H1 (cell line): ENCODE measurements at places on chromosomes 1 and 21. TPM values are rescaled to one million over a fixed set of nuclear protein-coding genes. Genes with fewer than 3 reads are reported as not detected.

GRCh38 chr1:7646981-7647901 is 123.9 kb upstream of the VAMP3 start:
- peaks cover 4% of the 10 kb centered on the region; the same call in 1 of the 2 replicates for H3K4me1 ChIP-seq
- no peaks in the 10 kb centered on the region for H3K36me3 ChIP-seq
- no peaks in the 10 kb centered on the region for H3K27me3 ChIP-seq
- DNase-seq: peak; percentile 92
- H3K4me3 ChIP-seq: no peak overlapping the region

DNA sequence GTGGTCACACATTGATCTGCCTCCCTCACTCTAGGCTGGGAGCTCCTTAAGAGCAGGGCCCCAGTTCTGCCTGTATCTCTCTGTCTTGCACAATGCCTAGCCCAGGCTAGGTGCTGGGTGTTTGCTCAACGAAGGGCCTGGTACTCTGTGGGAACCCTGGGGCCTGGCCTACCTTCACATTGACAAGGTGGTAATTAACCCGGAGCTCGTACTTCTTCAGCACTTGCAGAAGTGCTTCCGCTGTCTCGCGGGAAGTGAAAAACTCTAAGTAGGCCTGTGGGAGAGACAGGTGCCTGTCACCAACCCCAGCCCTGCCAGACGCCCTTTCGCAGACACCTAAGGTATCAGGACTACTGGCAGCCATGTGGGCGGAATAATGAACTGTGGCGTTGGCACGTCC is 13.7 kb downstream of the MTHFR start:
- no peak overlapping the region for H3K27ac ChIP-seq
- DNase-seq: no peak
- no peaks in the 10 kb centered on the region for H3K27me3 ChIP-seq
- peaks cover 12% of the 10 kb centered on the region for H3K4me1 ChIP-seq

DNA sequence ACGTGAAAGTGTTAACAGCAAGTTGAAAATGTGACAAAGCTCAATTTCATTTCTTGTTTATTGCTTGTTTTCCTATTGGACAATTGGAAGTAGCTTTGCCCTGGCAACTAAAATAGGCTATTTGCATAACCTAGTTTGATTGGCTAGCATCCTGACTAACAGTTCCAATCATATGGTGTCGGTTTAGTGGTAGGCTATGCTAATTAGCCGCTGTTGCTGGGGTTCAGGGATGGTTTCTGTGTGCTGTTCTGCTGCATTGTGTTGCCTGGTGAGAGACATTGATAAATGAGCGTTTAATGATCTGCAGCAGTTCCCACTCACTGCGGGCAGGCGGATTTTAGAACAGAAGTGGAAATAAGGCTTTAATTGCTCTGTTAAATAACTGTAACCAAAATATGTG is 68.5 kb downstream of the DYRK1A start:
- H3K4me1 ChIP-seq: peaks cover 12% of the 10 kb centered on the region; the same call in 1 of the 2 replicates
- no peaks in the 10 kb centered on the region for H3K27me3 ChIP-seq
- H3K36me3 ChIP-seq: no peaks in the 10 kb centered on the region
- DNase-seq: no peak
- no peak overlapping the region for H3K27ac ChIP-seq

GRCh38 chr1:54403808-54404261 is 2.4 kb downstream of the SSBP3 start:
- H3K4me1 ChIP-seq: peaks cover 20% of the 10 kb centered on the region

- DNase-seq: no peak
- H3K27ac ChIP-seq: no peak overlapping the region
- no peaks in the 10 kb centered on the region for H3K4me1 ChIP-seq
- H3K27me3 ChIP-seq: no peaks in the 10 kb centered on the region
- H3K36me3 ChIP-seq: no peaks in the 10 kb centered on the region
Measured at GRCh38 chr1:234997201-234997895, 131.3 kb downstream of the TOMM20 start.

DNA sequence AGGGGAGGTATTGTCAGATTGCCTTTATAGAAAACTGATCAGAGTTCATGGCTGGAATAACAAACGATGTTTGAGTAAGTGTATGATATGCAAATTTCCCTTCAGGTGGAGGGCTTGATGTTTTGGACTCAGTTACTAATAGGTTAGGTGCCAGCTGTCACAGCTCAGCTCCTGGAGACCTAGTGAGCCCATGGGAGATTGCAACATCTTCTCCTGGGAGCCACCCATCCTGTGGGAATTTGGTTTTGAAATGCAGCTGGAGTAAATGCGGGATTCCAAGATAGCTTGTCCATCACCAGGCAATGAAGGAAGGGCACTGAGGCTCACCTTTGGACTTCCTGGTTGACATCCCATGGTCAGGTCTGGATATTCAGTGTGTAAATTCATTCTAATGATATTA is 211.4 kb upstream of the NRIP1 start:
- H3K4me3 ChIP-seq: no peak overlapping the region
- H3K27me3 ChIP-seq: no peaks in the 10 kb centered on the region
- H3K36me3 ChIP-seq: no peaks in the 10 kb centered on the region
- H3K27ac ChIP-seq: no peak overlapping the region
- DNase-seq: no peak

DNA sequence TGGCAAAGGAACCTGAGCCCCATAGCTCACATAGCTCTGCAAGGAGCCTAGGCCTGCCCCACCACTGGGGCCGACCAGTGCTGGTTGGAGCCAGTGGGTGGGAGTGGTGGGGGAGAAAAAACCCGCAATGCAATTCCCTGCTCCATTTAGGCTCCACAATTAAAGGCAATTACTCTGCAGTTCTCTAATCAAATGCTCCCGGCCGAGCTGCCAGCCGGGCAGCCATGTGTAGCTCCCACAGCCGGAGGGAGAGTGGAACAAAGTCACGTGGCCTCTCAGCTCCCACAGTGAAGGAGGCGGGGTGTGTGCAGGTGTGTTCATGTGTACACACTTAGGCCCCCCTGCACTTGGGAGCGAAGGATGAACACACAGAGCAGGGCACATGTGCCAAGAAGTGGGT is 81.6 kb downstream of the KIRREL1 start:
- no peaks in the 10 kb centered on the region for H3K27me3 ChIP-seq
- DNase-seq: no peak
- no peaks in the 10 kb centered on the region for H3K36me3 ChIP-seq
- no peak overlapping the region for H3K4me3 ChIP-seq

DNA sequence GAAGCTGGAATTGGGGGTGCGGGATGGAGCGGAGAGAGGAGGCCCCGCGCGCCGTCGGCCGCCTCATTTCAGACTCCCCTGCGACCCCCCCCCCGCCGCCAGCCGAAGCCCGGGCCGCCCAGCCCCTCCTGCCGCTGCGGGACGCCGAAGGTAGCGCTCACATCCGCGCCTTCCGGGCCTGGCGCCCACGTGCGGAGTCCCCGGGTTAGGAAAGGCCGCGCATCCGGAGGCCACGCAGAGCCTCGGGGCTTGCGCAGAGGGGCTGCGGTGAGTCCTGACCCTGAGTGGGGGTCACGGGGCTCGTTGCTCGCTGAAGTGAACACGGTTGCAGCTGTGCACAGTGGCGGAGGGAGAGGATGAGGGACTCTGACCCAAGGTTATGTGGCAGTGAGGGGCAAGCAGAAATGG is 552 bp upstream of the ZNF496 start:
- H3K4me3 ChIP-seq: peak overlapping the region; percentile 94
- DNase-seq: peak; percentile 76
- peak overlapping the region; percentile 67 for H3K27ac ChIP-seq
- peaks cover 29% of the 10 kb centered on the region for H3K36me3 ChIP-seq
- H3K27me3 ChIP-seq: no peaks in the 10 kb centered on the region

DNA sequence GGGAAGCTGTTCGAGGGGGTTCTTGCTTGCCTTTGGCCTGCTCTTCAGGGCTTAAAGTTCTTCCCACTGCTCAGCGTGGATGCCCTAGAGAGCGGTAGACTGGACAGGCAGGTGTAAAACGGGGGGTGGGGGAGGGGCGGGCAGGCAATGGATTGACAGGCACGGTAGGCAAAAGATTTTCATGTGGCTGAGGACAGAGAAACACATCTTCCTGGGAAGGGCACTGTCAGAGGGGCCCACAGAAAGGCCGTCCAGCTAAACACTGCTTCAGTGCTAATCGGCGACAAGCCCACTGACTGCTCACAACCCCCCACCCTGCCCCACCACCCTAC is 412 bp downstream of the ABCA4 start:
- H3K27me3 ChIP-seq: peaks cover 8% of the 10 kb centered on the region
- H3K4me1 ChIP-seq: peaks cover 5% of the 10 kb centered on the region

DNA sequence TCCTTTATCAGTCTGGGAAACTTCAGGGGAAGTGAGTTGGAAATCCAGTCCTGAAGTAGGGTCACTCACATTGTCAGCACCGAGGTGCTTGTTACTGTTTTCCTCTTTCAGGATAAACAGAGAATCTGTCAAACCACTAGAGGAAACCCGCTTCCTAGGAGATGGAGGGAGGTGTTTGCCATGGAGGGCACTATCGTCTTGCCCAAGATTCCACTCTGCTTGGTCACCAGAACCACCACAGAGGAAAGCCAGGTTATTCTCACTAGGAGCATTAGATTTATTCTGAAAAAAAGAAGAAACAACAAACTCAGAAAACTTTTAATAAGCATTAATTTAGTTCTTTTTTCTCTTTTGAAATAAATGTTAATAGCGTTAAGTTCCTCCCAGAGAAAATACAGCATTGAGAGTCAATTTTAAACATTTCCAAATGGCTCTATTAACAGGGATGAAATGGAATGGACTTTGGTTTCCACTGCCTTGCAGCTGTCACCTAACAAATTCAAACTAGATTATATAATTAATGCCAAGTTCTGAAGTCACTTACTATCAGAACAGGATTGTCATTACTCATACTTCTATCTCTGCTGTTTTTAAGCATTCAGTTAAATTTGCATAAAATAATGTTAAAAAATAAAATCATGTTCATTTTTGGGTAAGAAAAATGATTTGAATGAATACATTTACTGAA is 242.8 kb downstream of the CRB1 start:
- H3K27me3 ChIP-seq: no peaks in the 10 kb centered on the region
- H3K4me1 ChIP-seq: no peaks in the 10 kb centered on the region
- no peak overlapping the region for H3K4me3 ChIP-seq
- H3K36me3 ChIP-seq: no peaks in the 10 kb centered on the region
- no peak overlapping the region for H3K27ac ChIP-seq
- DNase-seq: no peak

DNA sequence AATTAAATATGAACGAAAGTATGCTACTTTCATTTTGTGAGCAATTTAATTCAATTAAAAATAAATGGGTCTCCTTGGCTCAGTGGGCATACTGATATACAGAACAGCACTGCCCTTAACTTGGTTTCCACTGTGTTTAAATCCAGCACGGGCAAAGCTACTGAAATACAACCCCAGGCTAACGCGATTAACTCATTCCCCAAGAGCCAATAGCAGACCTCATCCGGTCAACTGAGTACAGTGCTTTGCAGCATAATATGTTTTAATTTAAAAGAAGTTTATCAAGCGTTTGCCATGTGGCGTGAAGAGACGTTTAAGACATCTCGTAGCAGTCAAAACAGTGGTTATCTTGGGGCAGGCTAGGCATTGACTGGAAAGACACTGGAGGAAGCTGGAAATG is 118.6 kb downstream of the PROX1 start:
- H3K36me3 ChIP-seq: no peaks in the 10 kb centered on the region
- DNase-seq: no peak
- peaks cover 3% of the 10 kb centered on the region for H3K4me1 ChIP-seq
- H3K4me3 ChIP-seq: no peak overlapping the region
- no peaks in the 10 kb centered on the region for H3K27me3 ChIP-seq
- no peak overlapping the region for H3K27ac ChIP-seq

DNA sequence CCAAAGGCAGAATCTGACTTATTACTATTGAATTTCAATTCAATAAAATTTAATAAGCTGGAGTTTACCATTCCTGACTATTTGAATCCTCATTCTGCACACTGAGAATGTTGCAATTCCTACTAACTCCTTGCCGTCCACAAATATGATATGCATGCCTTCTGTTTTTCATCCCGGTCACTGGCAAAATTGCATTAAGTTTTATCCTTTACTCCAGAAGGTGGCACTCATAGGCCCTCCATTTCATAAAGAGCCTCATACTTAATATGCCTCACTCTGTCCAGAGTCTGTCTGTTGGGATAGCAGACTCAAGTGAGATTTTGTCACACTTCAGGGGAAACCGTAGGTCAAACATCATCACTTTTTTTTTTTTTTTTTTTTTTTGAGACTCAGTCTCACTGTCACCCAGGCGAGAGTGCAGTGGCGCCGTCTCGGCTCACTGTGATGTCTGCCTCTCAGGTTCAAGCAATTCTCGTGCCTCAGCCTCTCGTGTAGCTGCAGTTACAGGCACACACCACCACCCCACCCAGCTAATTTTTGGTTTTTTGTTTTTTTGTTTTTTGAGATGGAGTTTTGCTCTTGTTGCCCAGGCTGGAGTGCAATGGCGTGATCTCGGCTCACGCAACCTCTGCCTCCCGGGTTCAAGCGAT is 27.3 kb downstream of the F11R start:
- H3K27me3 ChIP-seq: no peaks in the 10 kb centered on the region
- H3K4me1 ChIP-seq: peaks cover 5% of the 10 kb centered on the region; the same call in 1 of the 2 replicates
- H3K4me3 ChIP-seq: no peak overlapping the region
- DNase-seq: no peak

DNA sequence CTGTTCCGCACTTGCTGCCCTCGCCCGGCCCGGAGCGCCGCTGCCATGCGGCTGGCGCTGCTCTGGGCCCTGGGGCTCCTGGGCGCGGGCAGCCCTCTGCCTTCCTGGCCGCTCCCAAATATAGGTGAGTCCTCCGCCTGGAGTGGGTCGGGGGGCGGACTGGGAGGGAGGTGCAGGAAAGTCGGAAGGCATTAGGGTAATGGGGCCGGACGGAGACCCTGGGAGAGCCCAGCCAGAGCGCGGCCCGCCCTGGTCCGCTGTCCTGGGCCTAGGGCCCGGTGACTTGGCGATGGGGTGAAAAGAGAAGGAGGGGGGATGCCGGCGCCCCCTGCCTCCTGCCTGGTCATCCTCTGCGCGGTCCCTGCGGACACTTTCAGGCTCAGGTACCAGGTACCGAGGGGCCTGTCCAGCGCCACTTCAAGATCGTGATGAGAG is 243 bp downstream of the ADAM15 start:
- peak overlapping the region; percentile 32 for H3K4me3 ChIP-seq
- H3K4me1 ChIP-seq: peaks cover 24% of the 10 kb centered on the region
- no peak overlapping the region for H3K27ac ChIP-seq
- H3K27me3 ChIP-seq: peaks cover 18% of the 10 kb centered on the region
- DNase-seq: no peak
- H3K36me3 ChIP-seq: no peaks in the 10 kb centered on the region

- no peaks in the 10 kb centered on the region for H3K27me3 ChIP-seq
- DNase-seq: no peak
- H3K4me3 ChIP-seq: no peak overlapping the region
- no peak overlapping the region for H3K27ac ChIP-seq
- peaks cover 4% of the 10 kb centered on the region; the same call in 1 of the 2 replicates for H3K36me3 ChIP-seq
- no peaks in the 10 kb centered on the region for H3K4me1 ChIP-seq
Measured at GRCh38 chr1:204241050-204241449, 27.3 kb upstream of the GOLT1A start.

GRCh38 chr21:46082963-46083790 is 14.7 kb upstream of the COL6A2 start:
- no peak overlapping the region for H3K4me3 ChIP-seq
- H3K27ac ChIP-seq: no peak overlapping the region
- DNase-seq: no peak
- H3K36me3 ChIP-seq: no peaks in the 10 kb centered on the region

Gene TRIM58
- 2.1 and 2.8 TPM in 2 replicates for total RNA-seq

Gene DSTYK
- total RNA-seq: 7.9 and 8.5 TPM in 2 replicates

Gene SLC5A3
- total RNA-seq: 19.4 TPM in 2 replicates

Gene OLIG2
- 0.11 TPM in 1 of 2 replicates, not detected in the other for total RNA-seq

Gene HFM1
- total RNA-seq: 0.99 and 1.2 TPM in 2 replicates
